ENCODE measurements at places on chromosomes 11 and 22.
A peak's percentile ranks its signal among the peaks of the same experiment; 100 is the strongest.

DNA sequence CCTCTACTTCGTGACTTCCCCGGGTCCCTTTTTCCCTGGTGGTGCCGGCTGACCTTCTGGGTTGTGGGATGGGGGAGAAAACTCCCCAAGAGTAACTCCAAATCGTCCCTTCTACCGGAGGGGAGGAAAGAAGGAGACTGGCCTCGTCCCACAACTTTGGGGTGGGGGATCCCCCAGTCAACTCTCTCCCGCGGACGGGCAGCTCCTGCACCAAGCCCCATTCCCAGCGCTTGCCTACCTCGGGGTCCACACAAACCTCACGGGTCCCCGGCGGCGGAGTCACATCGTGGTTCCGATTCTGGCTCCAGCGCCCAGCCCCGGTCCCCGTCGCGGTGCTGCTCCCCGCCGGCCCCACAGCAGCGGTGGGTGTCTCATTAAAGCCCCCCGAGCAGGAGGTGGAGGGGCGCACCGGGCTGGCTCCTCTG lies 317 bp downstream of the BDNF start:
- no peak for DNase-seq

DNA sequence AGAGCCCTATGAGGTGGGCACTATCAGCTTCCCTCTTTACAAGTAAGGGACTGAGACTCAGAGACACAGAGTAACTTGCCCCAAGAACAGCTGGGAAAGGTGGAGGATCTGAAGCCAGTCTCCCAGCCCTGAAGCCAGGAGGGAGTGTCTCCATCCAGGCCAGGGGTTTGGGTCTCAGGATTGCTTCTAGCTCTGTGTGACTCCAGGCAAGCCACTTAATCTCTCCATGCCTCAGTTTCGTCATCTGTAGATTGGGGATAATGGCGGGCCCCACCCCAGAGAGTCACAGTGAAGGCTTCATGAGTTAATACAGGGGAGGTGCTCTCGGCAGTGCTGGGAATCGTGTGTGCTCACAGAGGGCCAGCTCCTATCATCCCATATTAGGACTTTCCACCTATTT lies 10.5 kb downstream of the MAP4K2 start:
- no peak for DNase-seq

DNA sequence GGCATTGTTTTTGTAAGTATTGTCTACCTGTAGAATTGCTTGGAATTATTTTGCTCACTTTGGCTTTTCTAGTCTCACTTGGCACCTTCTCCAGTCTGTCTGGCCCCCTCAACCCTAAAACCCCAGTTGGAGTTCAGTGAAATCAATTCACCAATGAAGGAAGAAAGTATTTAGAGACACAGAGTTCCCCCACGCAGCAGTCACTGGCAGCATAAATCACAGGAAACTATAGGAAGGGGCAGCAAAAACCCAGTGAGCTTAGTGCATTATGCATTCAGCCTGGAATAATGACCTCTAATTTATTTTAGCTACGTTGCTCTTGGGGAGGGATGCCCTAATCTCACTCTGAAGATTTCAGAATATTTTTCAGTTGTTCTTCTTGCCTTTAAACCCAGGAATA lies 204.7 kb upstream of the BLID start:
- no peak for DNase-seq

- no peak for DNase-seq
Observed at GRCh38 chr11:17012179-17012578, 2.0 kb downstream of the PLEKHA7 start.

- no peak for DNase-seq
Observed at GRCh38 chr11:61699737-61700160, 19.6 kb downstream of the DAGLA start.

- no peak for DNase-seq
Observed at GRCh38 chr11:78926633-78927338, 352.1 kb upstream of the NARS2 start.

DNA sequence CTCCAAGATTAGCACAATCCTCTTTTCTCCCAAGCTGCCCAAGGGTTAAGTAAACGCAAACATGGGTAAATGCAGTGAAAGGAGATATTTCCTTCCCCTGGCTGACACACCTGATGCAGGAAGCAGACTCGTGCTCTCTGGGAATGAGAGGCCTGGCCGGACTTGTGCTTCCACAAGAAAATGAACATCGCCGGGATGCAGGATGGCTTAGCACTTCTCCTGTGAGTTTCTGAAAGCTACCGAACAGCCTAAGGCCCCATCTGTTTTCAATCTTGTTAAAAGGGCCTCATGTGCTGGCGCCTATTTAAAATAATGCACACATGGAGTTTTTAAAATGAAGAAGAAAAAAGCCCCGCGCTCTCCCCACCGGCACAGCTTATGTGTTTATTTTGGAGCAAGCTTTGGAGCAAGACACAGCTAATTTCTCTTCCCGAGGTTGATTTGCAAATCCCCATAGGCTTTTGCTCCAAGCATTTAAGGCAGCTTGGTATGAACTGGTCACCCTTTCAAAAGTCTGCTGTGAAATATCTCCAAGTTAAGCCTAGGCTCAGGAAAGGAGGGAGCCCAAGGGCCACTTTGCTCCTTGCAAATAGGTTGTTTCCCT lies 100.9 kb downstream of the SYN3 start:
- DNase-seq, result no peak

- no peak for DNase-seq
Observed at GRCh38 chr22:36239150-36239400, 252 bp downstream of the APOL2 start.

- peak; percentile 87 for DNase-seq
Observed at GRCh38 chr11:73288192-73288872, 16.2 kb downstream of the P2RY6 start.

GRCh38 chr11:2701230-2701629 lies 1.4 kb upstream of the KCNQ1OT1 start:
- no peak for DNase-seq

DNA sequence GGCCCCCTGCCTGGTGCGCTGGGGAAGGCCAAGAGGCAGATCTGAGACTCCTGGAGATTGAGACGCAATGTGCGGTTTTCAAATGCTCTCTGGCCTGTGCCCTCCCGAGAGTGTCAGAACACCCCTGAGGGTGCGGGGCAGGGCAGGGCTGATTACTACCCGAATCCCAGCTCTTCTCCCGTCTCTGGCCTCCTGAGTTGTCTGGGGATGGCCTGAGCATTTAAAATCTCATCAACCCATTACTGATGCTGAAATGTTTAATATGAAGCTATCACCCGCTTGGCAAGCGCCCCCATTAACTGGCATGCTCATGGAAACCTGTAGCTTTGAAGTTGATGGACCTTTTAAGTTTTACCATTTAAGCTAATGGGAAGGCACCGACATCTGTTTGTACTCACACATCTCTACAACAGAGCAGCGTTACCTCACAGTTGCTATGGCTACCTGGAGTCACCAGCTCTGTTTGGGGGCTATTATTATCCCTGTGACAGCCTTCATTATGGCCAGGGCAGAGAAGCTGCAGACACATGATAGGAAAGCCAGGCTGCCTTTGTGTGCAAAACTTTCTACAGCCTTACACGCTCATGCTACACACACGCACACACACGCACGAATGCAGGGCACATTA lies 3.6 kb upstream of the MB start:
- DNase-seq, result no peak

DNA sequence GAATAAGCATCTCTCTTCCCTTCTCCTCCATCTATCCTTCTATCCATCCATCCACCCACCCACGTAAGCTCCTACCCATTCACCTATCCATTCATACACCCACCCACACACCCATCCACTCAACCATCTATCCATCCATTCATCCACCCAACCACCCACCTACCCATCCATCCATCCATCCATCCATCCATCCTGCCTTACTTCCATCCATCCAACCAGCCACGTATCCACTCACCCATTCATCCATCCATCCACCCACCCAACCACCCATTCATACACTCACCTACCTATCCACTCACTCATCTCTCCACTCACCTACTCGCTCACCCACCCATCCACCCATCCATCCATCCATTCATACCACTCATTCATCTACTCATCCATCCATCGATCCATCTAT lies 13.2 kb downstream of the TNNT3 start:
- no peak for DNase-seq

DNA sequence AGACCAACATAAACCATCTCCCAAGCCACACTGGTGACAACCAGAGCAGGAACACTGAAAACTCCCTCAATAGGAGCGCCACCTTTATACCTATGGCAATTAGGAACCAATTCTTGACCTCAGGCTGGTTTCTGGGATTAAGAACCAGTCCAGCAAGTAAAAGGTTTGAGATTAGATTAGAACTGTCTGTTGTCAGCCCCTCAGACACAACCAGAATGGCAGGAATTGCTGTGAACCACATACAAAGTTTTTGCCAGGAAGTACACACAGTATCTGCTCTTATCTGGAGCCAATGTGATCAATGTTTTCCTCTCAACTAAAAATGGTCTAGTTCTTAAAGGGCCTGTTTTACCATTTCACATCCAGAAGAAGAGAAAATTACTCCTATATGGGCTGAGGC lies 55.2 kb downstream of the RBFOX2 start:
- DNase-seq, result no peak

- no peak for DNase-seq
Observed at GRCh38 chr11:12986194-12986898, 22.8 kb upstream of the RASSF10 start.

DNA sequence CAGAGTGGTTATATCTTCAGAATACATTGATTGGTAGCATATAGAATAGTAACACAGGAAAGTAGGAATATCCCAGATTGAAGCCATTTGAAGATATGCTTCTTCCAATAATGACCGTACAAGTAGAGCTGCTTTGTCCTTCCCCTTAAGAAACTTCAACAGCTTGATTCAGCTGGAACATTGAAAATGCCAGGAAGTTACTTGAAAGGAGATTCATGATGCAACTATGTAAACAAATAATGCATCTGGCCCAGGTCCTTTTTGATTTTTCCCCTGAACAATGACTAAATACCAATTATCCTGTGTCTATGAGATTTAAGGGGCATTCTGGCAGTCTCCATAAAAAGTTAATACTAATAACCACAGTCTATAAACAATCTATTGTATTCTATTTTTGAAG lies 3.0 kb downstream of the DKK3 start:
- no peak for DNase-seq

DNA sequence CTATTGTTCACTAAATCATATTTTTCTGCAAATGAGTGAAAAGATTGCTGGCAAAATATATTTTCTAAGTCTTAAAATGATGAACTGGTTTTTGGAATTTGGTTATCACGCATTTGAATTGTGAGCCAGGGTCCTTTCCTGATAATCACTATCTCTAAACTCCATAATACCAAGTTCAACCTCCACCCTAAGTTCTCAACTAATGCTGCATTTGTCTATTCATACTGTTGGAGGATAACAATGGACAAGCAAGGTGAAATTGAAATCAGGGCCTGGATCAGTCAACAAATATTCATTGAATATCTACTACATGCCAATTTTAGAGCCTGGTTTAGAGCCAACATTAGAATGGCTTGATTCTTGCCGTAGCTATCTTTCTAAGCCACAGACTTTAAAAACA lies 4.7 kb upstream of the PCF11 start:
- DNase-seq, result no peak

GRCh38 chr11:132943706-132944568 lies 588.4 kb downstream of the OPCML start:
- DNase-seq, result no peak

DNA sequence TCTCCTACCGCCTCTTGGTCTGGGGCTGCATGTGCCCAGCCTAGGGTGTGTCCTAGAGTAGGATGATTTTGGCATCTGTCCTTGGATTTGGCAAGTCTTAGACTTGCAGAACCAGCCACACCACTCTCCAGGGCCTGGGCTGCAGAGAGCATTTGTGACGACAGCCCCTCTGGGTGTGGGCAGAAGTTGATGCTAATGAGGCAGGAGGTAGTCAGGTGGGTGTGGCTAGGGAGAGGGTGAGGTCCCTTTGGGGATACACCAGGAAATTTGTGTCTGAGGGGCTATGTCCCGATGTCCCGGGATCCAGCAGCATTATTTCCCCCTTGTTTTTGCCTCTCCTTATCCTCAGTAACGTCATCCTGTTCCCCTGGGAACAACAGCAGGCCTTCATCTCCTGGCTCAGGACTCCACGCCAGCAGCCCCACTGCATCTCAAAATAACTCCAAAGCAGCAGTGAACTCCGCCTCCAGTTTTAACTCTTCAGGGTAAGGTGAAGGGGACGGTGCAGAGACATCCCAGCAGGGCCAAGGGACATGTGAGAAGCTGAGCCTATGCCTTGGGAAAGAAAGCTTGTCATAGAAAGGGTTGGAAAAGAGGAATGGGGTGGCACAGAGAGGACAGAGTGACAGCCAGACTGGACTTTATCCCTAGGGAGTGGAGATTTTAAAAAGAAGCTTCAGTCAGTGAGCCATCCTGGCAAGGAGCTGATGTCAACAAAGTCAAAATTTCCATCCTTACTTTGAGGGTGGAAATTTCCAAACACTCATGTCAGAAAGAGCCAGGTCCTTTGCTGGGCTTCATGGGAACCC lies 8.0 kb upstream of the TLCD5 start:
- DNase-seq, result no peak

GRCh38 chr22:21047035-21047661 lies 1.4 kb downstream of the LRRC74B start:
- DNase-seq, result no peak

DNA sequence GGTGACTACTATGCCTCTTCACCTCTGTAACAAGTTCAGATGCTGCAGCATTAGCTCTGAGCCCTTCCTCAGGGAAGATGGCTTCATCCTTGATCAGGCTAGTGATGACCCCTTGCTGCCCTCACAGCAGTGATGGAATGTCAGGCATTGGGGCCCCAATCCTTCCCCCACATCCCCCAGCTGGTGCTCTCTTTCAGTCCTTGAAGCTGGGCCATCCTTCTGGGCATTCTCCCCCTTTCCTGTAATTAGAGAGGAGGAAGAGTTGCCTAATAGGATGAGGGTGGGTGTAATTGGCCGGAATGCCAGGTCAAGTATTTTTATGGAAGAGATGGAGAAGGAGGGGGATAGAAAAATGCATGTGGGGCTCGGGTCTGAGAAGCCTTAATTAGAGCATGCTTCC lies 62.6 kb downstream of the TRAF6 start:
- DNase-seq, result no peak

DNA sequence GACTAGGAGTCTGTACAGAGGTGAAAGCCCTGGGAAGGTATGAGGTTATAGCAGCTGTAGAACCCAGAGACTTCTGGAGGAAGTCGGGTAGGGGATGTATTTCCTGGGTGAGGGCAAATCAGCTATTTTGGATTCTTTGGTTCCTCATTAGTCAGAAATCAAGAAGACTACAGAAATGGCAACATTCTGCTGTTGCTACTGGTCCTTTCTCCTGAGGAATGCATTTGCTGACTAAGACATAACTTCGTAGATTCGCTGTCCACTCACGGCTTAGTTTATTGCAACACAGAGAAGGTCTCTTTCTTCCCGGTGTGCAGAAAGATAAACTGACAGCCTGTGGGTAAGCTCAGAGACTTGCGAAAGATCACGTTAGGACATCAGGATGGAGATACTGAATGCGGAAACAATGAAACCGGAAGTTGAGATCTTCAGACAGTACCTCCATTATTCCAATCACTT lies 25.3 kb upstream of the SESN3 start:
- peak; percentile 51 for DNase-seq

DNA sequence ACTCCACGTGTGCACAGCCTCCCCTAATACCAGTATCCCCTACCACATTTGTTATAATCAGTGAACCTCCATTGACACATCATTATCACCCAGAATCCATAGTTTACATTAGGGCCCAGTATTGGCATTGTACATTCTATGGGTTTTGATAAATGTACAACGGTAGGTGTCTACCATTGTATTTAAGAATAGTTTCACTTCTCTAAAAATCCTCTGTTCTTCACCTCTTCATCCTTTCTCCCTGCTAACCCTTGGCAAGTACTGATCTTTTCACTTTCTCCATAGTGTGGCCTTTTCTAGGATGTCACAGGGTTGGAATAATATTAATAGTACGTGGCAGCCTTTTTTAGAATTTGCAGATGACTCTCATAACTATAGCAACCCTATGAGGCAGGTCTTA lies 353.8 kb downstream of the DDX10 start:
- DNase-seq, result no peak

Measured in inflammatory macrophage treated with lipopolysaccharide for 1 hour (primary cell).